ENCODE measurements at places on chromosomes 6 and 20.

GRCh38 chr6:167786853-167787675 is 39.6 kb upstream of the AFDN start:
- H3K27me3 ChIP-seq, result peaks cover 27% of the 10 kb centered on the region
- no peaks in the 10 kb centered on the region for H3K4me1 ChIP-seq
- H3K4me3 ChIP-seq, result no peak overlapping the region
- H3K36me3 ChIP-seq, result no peaks in the 10 kb centered on the region
- no peak for ATAC-seq

DNA sequence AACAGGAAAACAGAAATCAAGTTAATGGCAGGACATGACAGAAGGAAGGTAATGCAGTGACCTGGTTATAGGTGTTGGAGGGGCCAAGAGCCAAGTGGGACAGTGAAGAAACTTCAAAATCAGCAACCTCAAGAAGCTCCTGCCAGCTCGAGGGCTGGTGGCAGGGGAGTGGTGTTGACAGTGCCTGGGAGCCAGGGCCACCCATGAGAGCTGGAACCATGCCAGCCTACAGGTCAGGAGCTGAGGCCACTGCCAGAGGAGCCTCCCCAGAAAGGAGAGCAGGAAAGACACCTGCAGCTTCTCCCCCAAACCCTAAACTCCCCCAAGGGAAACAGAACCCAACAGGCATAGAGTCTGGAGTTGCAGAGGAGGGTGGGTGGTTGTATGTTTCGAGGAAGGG is 262.1 kb downstream of the LRFN2 start:
- peaks cover 74% of the 10 kb centered on the region for H3K27me3 ChIP-seq
- no peaks in the 10 kb centered on the region for H3K36me3 ChIP-seq

DNA sequence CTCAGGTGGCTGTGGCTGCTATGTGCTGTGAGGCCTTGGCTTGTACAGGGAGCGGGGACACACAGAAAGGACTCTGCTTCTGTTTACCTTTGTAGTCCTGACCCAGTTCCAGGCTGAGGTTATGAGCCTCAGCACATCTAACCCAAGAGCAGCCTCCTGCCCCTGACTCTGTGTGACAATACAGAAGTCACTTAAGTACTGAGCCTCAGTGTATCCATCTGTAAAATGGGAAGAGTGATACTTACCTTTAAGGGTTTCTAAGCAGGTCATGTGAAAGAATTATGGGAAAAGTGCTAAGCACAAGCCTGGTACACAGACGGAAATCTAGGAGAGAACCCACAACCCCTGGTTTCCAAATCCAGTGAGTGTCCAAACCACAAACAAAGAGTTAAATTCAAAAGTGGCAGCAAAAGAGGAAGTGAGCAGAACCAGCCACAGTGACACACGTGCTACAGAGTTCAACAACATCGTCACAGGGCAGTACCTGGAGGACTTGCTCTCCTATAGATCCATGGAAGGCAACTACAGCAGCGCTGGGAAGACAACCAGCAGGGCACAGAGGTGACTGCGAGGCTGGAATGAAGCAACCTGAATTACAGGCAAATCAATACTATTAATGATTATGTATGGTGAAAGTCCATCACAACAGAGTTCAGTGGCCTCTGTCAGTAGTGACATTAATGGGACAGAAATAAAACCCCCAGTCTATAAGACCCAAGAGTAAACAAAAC is 12.5 kb downstream of the TRIM26 start:
- H3K36me3 ChIP-seq, result peaks cover 40% of the 10 kb centered on the region
- peak overlapping the region; percentile 37 for H3K4me3 ChIP-seq
- ATAC-seq, result peak; percentile 92
- H3K27me3 ChIP-seq, result no peaks in the 10 kb centered on the region
- H3K27ac ChIP-seq, result peak overlapping the region; percentile 73

DNA sequence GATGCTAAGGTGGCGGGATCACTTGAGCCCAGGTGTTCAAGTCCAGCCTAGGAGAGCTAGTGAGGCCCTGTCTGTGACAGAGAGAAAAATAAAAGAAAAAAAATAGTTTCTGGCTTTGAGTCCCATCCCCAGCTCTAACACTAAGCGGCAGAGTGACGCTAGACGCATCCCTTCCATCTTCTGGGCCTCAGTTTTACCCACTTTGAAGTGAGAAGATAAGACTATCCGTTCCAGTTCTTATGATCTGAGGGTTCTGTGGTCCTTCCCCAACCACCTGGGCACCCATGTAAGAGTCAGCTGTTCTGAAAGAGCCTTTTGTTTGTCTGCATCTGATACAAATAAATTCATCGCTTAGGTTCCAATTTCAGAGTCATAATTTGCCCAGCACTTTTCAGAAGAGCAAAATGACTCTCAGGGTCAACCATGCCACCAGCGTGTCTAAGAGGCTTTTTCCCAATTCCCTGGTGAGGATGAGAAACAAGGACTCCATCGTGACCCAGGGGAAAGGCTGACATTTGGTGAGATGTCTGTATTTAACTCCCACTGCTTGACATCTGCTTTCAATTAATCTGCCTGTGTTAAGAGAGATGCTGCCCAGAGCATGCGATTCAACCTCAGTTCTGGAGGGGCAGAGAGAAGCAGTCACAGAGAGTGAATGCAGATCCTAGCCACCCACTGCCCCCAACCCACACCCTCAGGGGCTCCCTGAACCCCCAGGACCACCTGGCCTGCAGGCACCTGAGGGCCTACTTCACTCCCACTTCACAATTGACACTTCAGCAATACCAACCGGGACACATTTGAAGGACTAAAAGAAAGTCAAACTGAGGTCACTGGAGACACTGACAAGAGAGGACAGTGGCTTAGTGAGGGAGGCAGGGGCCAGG is 131.6 kb upstream of the TOP1 start:
- H3K27ac ChIP-seq, result no peak overlapping the region
- H3K4me3 ChIP-seq, result no peak overlapping the region
- peaks cover 18% of the 10 kb centered on the region for H3K27me3 ChIP-seq
- H3K4me1 ChIP-seq, result no peaks in the 10 kb centered on the region
- no peaks in the 10 kb centered on the region for H3K36me3 ChIP-seq

- H3K4me1 ChIP-seq, result no peaks in the 10 kb centered on the region
- no peak overlapping the region for H3K4me3 ChIP-seq
- ATAC-seq, result no peak
- no peak overlapping the region for H3K27ac ChIP-seq
- peaks cover 43% of the 10 kb centered on the region for H3K27me3 ChIP-seq
- H3K36me3 ChIP-seq, result no peaks in the 10 kb centered on the region
These were observed 81.3 kb upstream of the BHLHE23 start for GRCh38 chr20:63087872-63088680.

DNA sequence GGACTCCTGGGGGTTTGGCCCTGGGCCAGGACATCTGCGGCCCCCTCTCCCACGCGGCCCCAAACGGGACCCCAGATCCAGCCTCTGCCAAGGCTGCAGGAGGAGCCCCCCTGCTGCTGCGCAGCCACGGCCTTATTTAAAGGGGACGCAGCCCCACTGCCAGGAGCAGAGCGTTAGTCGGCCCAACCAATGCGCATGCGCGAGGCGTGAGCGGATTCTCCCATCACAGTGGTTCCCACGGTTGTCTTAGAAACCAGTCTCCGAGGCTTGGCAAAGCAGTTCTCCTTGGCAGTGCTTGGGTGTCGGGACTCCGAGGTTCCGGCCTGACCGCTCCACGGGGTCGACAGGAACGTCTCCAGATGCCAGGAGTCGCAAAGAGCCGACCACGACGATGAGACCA is 288.3 kb upstream of the ZNF337 start:
- H3K36me3 ChIP-seq, result no peaks in the 10 kb centered on the region
- peaks cover 7% of the 10 kb centered on the region for H3K4me1 ChIP-seq
- ATAC-seq, result peak; percentile 64
- no peak overlapping the region for H3K27ac ChIP-seq

DNA sequence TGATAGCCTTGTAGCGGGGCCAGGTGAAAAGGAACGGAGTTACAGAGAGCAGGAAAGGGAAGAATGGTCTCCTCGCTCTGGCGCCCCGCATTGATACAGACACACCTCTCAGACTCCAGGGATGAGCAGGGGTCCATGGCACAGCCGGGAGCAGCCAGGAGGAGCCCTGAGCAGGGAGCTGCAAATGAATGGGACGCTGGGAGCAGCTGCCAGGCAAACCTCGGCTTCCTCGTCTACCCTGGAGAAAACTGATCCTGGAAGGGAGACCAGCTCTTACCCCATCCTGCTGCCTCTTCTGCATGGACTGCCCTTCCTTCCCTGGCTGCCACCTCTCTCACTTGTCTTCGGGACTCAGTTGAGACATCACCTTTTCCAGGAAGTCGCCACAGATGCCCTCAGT is 97.3 kb upstream of the MAFB start:
- no peak overlapping the region for H3K27ac ChIP-seq
- no peaks in the 10 kb centered on the region for H3K36me3 ChIP-seq
- no peak for ATAC-seq
- no peaks in the 10 kb centered on the region for H3K4me1 ChIP-seq
- H3K4me3 ChIP-seq, result no peak overlapping the region
- peaks cover 22% of the 10 kb centered on the region for H3K27me3 ChIP-seq

DNA sequence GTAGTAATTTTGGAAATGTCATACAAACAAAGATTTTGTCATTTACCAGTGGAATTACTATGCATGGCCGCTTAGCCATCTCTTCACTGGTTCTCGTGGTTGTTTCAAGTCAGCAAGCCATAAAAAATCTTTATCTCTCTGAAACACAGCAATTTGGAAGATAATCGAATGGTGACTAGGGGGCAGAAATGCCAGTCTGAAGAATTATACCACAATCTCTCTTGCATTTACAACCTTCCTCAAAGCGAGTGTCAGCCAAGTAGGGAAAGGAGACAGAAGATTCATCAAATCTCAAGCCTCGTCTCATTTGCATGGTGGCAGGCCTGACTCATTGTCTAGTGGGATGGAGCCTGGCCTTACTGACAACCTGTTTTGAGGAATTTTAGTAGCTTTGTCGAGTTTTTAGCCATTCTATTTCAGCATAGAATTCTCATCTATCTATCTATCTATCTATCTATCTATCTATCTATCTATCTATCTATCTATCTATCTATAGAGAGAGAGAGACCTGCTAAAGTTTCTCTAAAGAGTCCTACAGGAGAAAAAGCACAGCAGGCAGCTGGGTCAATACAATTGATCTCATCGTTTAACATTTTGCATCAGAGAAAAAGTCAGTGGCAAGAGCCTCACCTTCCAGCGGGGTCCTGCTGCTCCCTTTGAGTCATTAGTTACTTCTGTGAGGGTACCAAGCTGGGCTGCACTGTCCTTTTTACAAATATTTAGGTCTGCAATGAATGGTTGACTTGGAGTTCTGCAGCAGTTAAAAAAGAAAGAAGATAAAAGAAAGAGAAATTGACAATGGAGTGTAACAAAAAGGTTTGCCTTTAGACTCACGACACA is 572.8 kb downstream of the TFAP2A start:
- ATAC-seq, result no peak
- no peak overlapping the region for H3K27ac ChIP-seq
- H3K27me3 ChIP-seq, result no peaks in the 10 kb centered on the region
- H3K4me3 ChIP-seq, result no peak overlapping the region
- no peaks in the 10 kb centered on the region for H3K4me1 ChIP-seq

DNA sequence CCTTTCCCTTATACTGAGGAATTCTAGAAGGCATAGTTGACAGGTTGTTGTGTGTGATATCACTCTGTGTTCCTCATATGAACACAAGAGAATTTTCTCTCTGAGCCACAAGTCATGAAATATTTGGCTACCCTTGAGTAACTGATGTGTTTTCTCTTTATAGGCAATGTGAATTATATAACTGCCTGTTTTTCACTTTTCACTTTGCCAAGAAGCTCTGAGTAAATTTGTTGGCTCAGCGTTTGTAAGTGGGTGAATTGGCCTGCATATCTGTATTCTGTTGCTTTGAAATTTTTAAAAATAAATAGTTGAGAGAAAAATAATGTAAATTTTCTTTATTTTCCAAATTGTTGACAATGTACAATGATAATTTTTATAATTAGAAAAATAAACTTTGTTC is 5.2 kb upstream of the BTBD9 start:
- no peak overlapping the region for H3K4me3 ChIP-seq
- H3K27me3 ChIP-seq, result no peaks in the 10 kb centered on the region
- peaks cover 10% of the 10 kb centered on the region for H3K36me3 ChIP-seq
- no peak overlapping the region for H3K27ac ChIP-seq

- H3K4me3 ChIP-seq, result no peak overlapping the region
- H3K36me3 ChIP-seq, result peaks cover 69% of the 10 kb centered on the region
- H3K27me3 ChIP-seq, result no peaks in the 10 kb centered on the region
- peaks cover 57% of the 10 kb centered on the region for H3K4me1 ChIP-seq
- ATAC-seq, result no peak
These were observed 124.9 kb downstream of the GJA10 start for GRCh38 chr6:90019216-90019615.

GRCh38 chr20:24782801-24783630 is 166.1 kb upstream of the CST7 start:
- H3K4me1 ChIP-seq, result peaks cover 12% of the 10 kb centered on the region
- H3K4me3 ChIP-seq, result no peak overlapping the region
- no peak for ATAC-seq

DNA sequence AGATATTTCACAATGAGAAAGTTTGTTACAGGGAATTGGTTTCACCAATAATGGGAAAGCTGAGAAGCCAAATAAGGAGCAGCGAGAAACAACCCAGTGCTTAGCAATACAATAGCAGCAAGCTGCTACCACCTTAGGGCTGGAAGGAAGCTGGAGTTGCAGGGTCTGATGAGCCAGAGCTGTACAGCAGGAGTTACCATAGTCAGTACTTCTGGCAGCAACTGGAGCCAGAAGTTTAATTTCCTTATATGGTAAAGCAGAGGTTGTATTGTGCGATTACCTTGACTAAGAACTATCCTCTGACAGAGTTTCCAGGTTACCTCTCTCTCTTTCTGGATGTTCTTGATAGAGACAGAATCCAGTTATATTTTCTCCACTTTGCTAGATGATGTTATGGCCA is 137.1 kb upstream of the OLIG3 start:
- H3K27ac ChIP-seq, result no peak overlapping the region
- H3K4me1 ChIP-seq, result peaks cover 9% of the 10 kb centered on the region

- no peak for ATAC-seq
- no peak overlapping the region for H3K27ac ChIP-seq
- peaks cover 5% of the 10 kb centered on the region for H3K36me3 ChIP-seq
- H3K27me3 ChIP-seq, result no peaks in the 10 kb centered on the region
- H3K4me1 ChIP-seq, result peaks cover 9% of the 10 kb centered on the region
These were observed 115.2 kb downstream of the PRND start for GRCh38 chr20:4836935-4837334.

- H3K4me1 ChIP-seq, result peaks cover 58% of the 10 kb centered on the region
- H3K36me3 ChIP-seq, result peaks cover 28% of the 10 kb centered on the region
- no peaks in the 10 kb centered on the region for H3K27me3 ChIP-seq
- peak overlapping the region; percentile 8 for H3K4me3 ChIP-seq
- ATAC-seq, result no peak
These were observed 26.4 kb downstream of the SNX9 start for GRCh38 chr6:157849288-157850017.

DNA sequence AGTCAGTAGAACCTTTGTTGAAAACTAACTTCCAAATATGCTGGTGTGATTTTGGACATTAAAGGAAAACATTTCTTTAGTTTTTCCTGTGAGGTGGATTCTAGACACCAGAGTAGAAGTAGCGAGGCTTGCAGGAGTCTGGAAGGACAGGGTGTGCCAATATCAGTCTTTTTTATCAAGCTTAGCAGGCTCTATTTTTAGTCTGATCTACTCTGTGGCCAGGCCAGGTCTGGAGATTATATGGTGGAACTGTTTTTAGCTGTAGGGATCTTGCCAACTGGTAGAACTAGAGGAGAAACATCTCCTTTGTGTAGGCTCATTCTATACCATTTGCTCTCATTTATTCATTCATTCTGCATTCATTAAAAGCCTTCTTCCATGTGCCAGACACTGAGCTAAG is 42.7 kb downstream of the LRP11 start:
- no peak for ATAC-seq
- H3K27ac ChIP-seq, result no peak overlapping the region
- H3K27me3 ChIP-seq, result peaks cover 14% of the 10 kb centered on the region
- no peaks in the 10 kb centered on the region for H3K4me1 ChIP-seq

GRCh38 chr6:13268913-13269518 is 59.3 kb downstream of the TBC1D7 start:
- no peak for ATAC-seq
- no peak overlapping the region for H3K4me3 ChIP-seq
- peaks cover 13% of the 10 kb centered on the region for H3K36me3 ChIP-seq
- H3K27ac ChIP-seq, result no peak overlapping the region

Data from stimulated activated memory B cell treated with anti-CD40 and anti-IgM and Interleukin-4, amounts not matched to agents 10 μg/mL and 1 μg/mL and 100 μg/mL, for 72 hours (primary cell).